NCI-H446 (cell line): ENCODE measurements at places on chromosomes 12 and 14.
A peak's percentile ranks its signal among the peaks of the same experiment; 100 is the strongest.

- no peak for DNase-seq
Measured at GRCh38 chr12:5294274-5295070, 137.4 kb upstream of the NTF3 start.

- no peak for DNase-seq
Measured at GRCh38 chr12:77232045-77232444, 166.7 kb upstream of the E2F7 start.

DNA sequence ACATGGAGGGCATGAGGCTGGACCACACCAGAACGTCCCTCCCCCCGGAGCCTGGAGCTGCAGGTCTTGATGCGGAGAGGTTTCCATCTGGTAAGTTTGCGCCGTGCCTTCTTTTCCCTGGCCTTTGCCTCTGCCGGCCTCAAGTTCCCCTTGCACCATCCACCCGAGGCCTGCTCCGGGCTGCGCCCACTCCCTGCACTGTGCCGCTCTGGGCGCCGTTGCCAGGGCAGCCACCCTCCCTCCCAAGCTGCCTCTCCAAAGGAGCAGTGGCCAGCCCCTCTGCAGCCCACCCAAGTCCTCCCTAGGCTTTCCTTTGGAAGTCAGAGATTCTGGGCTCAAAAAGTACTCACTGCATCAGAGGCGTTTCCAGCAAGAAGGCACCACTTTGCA, 46.2 kb upstream of the MEG3 start:
- DNase-seq = no peak

- no peak for DNase-seq
Measured at GRCh38 chr12:68495336-68496070, 115.2 kb upstream of the RAP1B start.

DNA sequence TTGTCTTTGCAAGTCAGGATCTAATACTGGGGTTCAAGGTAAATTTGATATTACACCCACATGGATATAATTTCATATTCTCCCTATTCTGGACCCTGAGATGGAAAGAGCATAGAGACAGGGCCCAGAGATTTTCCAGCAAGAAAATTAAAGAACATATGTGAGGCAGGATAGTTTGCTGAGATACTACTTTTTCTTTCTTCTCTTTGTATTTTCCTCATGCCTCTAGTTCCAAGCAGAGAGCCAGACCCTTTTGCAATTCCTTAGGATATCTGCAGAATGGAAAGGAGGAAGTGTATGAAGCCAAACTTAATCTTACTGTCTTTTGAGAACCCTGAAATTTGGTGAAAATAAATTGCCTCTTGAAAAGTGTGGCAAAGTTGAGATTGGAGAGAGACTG, 34.0 kb upstream of the RNASE3 start:
- DNase-seq = no peak

DNA sequence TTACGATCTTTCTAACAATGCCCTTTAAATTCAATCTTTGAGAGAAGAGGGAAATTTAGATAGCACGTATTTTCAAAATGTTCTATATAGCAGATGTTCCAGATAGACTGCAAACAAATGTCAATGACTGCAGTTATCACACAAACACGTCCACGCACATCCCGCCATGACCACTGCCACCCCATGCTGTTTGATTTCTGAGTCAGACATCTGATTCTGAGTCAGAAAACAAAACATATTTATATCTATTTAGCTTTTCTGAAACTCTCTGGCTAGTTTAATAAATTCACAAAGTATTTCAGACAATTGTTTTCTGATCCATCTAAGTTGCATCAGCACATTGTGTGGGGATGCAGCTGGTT, 105.9 kb upstream of the BCAT1 start:
- DNase-seq = no peak

DNA sequence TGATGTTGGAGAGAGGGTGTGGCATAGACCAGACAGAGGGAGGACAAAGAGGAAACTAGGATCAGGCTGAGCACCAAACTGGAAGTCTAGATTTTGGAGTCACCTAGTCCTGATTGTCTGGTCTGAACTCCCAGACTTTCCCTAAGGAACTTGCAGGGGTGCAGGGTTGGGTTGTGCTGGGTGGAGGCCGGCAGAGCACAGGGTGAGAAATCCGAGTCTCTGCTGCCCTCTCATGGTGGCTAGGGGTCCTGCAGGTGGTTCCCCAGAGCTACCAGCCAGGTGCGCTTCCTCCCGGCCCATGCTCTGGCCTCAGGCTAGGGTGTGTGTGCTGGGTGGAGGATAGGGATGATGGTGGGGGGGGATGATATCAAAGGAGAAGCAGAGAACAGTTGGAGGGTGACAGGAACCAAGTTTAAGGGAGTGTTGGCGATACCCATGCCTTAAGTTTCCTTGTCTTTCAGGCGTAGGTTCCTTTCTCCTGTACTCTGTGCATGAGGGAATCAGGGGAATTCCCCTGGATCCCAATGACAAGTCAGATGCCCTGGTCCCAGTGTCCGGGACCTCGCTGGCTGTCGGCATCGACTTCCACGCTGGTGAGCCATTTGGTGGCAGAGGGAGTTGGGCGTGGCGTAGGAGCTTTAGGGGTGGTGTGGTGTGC, 33.5 kb upstream of the NXPH4 start:
- DNase-seq = peak; percentile 21

DNA sequence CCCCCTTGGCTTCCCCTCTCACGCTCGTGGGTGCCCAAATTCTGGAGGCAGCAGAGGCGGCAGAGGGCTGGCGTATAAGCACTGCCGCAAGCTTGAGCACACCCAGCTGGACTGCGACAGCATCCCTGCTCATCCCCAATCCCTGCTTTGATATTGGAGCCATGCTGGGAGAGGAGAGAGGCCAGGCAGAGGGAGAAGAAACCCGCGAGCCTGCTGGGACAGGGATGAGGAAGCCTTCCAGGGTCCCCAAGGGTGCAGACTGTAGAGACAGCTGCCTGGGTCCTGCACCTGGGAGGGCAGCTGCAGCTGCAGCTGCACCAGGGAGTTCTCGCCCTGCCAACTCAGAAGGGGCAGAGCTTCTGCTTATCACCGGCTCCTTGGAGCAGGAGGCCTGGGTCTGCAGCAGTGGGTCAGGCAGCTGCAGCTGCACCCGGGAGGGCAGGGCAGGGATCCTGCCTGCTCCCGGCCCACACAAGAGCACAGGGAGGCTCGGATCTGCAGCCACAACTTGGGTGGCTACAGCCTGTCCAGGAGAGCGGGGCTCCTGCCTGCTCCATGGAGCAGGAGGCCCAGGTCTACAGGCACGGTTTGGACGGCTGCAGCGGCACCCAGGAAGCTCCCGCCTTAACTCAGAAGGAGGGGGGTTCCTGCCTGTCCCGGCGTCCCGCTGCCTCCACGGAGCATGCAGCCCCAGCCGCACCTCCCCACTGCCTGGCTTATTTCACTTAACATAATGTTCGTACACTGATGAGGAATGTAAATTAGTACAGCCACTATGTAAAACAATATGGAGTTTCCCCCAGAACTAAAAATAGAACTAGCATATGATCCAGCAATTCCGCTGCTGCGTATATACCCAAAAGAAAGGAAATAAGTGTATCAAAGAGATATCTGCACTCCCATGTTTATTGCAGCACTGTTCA, 60.4 kb upstream of the SGPP1 start:
- no peak for DNase-seq

DNA sequence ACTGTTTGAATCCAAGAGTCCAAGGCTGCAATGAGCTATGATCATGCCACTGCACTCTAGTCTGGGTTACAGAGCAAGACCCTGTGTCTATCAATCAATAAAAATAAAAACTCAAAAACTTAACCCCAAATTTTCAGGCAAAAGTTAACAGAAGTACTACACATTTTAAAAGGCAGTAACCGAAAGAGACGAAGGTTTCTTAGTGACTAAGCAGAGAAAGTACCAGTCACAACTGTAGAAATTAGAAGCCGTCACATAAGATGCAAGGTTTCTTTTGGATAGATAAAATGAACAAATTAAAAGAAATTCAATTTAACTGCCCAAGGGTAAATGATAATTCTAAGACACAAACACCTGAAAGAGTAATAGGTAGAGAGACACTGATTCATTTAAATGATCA, 103.5 kb downstream of the MED13L start:
- DNase-seq = no peak

GRCh38 chr14:31025367-31026076, at the start of gene AP4S1:
AP4S1 (plus strand) TSS chr14:31025649; CDS start chr14:31066197, 40,548 bp downstream.
- DNase-seq = peak; percentile 45

GRCh38 chr12:57319678-57320469, 68.9 kb upstream of the STAC3 start:
- no peak for DNase-seq

GRCh38 chr12:62328296-62328921, 68.2 kb downstream of the USP15 start:
- no peak for DNase-seq

DNA sequence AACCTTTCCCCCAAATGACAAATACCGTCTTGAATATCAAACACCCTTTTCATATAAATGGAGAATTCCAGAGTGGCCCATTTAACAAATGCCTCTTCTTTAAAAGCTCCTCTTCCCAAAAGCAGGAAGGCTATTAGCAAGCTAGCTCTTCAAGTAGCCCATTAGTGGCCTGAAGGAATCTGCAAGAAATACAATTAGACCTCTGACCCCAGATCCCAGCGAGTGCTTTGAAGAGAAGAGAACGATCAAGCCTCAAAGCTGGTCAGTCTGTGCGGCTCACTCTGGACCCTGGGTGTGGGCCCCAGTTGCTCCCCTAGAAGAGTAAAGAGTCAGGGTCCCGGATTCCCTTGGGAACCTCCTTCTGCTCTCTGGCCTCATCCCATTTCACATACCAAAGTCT, 325.6 kb downstream of the NUAK1 start:
- no peak for DNase-seq

DNA sequence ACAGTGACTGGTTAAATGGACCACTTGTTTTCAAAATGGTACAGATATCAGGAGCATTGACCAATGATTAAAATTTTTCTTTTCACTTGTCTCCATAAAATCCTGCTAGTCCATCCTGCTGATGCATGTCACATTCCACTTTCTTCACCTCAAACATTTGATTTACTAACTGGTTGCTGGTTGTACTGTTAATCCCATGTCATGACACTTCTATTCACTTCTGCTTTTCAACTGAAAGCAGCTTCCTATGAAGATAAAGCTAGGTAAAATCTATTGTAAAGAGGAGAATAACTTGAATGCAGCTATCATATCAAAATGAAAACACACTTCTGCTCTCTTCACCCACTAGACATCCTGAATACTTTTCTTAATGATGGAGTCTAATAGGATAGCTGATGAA, 149.6 kb upstream of the OTX2 start:
- no peak for DNase-seq

DNA sequence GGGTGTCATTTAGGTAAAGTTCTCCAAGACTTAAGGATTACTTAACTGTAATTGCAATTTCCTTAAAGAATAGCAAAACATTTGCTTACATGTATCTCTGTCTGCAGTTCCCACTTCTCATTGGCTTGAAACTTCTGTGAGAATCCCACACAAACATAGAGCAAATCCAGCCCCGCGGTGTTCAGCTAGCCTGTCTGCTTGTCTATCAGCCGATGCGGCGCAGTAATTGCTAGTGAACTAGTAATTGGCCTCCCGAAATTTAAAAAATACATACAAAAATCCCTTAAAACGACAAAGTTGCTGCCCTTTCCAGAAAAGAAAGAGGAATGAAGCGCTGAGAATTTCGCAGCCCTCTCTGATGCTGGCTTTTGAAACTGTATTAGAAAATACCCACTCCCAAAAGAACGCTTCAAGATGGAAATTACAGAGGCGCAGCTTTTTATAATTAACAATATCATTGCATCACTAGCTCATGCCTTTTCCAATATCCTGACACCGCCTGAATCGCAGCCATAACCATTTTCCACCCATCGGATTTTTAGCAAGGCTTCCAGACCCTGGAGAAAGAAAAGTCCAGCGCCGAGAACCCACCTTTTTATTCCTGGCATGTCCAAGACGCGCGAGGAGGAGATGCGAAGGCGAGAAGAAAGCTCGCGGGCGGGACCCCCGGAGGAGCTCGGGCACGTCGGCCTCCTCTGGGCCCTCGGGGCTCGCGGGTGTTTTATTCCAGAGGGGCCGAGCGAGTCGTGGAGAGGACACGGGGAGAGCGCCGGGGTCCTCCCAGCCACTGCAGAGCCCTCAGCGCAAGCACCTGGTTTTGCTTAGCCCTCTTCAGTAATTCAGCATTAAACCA, 646 bp downstream of the FBLN5 start:
- DNase-seq = no peak

DNA sequence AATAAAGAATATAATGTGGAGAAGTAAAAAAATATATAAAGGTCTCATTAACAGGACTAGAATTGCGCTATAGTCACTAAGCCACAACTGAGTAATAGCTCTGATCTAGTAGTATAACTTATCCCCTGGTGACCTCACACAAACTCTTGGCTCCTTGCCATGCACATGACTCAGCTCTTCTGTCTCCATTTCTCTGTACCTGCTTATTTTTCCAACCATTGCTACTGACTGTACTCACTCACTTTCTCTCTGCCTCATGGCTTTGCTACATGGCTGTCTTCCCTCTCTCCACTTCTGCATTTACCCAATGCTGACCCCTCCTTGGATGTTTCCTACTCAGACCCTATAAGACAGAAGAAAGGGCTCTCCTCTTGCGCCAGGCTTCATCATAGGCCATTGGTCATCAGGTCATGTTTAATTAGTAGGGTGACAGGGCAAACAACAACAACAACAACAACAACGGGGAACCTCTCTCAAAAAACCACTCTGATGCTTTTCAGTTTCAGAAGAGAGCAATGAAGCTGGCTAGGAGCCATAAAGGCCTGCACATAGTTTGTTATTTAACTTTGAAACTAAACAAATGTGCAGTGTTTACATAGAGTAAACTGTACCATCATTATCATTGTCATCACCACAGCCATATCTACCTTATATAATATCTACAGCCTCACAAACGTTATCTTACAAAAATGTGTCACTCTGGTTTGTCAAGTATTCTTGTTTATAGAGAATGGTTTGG, 25.6 kb upstream of the KRAS start:
- DNase-seq = no peak

GRCh38 chr12:62603061-62603810, 136.6 kb downstream of the MON2 start:
- peak; percentile 89 for DNase-seq

DNA sequence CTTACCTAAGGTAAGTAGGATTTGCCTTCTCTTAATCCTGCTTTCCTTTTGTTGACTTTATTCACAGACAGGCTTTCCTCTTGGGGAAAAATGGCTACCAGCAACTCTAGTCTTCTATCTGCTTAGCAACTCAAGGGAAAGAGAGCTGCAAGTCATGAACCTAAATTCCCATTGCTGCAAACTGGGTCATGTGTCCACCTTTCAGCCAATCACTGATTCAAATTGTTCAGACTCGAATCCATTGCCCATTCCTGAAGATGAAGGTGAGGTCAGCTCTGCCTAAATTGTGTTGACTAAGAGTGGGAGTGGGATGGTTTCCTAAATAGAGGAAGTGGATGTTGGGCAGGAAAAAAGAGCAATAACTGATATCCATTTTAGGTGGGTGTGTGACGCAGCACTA, 7.7 kb downstream of the FBXW8 start:
- no peak for DNase-seq

- peak; percentile 5 for DNase-seq
Measured at GRCh38 chr12:112341046-112341825, 41.0 kb downstream of the HECTD4 start.

- DNase-seq = peak; percentile 69
Measured at GRCh38 chr14:20873370-20874177, 17.6 kb upstream of the RNASE3 start.
